ENCODE measurements at places on chromosomes 7 and 10. TPM values are rescaled to one million over a fixed set of nuclear protein-coding genes. Genes with fewer than 3 reads are reported as not detected.
A peak's percentile ranks its signal among the peaks of the same experiment; 100 is the strongest.

- no peak for DNase-seq
Observed at GRCh38 chr10:71281646-71282322, 37.3 kb upstream of the SLC29A3 start.

- DNase-seq, result no peak
Observed at GRCh38 chr10:133161486-133162109, 1.6 kb downstream of the KNDC1 start.

DNA sequence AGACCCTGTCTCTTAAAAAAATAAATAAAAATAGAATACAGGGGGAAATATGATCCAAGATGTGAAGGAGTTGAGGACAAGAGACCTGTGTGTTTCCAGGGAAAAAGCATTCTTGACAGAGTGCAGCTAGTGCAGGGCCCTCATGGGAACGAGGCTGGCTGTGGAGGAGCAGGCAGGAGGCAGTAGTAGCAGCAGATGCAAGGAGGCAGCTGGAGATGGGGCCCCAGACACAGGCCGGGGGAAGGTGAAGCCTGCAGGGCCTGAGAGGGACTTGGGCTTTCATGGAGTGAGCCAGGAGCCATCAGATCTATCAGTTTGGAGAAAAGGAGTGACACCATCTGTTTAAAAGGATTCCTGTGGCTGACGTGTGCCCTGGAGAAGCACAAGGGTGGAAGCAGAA lies 71.4 kb upstream of the ZNF438 start:
- DNase-seq, result no peak

- DNase-seq, result no peak
Observed at GRCh38 chr10:88045656-88046415, 182.4 kb downstream of the PTEN start.

- DNase-seq, result peak; percentile 95
Observed at GRCh38 chr10:100009793-100010676, at the start of gene DNMBP. DNMBP (minus strand) TSS chr10:100009947; CDS start chr10:99972124, 37,823 bp downstream.

GRCh38 chr10:71058308-71058707 lies 154.1 kb upstream of the UNC5B start:
- DNase-seq, result no peak

GRCh38 chr10:81570349-81570748 lies 304.6 kb upstream of the NRG3 start:
- no peak for DNase-seq

GRCh38 chr10:9824631-9825071 lies 1193.0 kb upstream of the CELF2 start:
- DNase-seq, result no peak

GRCh38 chr7:144606261-144606660 lies 202.8 kb upstream of the NOBOX start:
- DNase-seq, result no peak

DNA sequence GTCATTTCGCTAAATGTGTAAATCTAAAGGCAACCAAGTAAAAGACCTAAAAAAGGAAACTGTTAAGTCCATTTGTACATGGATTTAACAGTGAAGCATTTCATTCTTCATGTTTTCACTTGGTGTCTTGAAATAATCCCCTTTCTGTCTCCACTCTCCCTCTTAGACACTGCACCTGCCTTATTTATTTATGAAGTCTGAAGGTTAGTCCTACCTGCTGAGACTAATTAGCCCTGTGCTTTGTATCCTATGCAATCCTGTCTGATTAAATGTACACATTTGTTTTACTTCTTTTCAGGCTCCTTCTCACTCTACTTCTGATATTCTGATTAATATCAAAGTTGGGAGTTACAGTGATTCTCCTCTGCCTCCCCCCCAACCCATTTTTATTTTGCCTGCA lies 1.9 kb upstream of the TCF7L2 start:
- no peak for DNase-seq

DNA sequence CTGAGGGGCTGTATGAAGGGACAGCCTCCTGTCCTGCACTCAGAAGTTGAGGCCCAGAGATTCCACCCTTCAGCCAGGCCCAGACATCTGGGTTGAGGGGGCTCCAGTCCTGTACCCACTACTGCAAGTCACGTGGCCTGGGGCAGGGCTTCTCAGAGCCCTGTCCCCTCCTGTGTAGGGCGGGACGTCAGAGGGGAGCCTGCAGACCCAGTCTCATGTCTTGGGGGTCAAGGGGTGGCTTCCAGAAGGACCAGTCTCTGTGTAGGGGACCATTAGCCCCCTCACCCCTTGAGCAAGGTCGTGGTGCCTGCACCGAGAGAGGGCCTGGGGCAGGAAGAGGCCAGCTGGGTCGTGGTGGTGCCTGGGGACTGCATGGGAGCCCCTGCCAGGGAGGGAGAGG lies 593 bp upstream of the PILRA start:
- no peak for DNase-seq

- DNase-seq, result no peak
Observed at GRCh38 chr7:47470567-47471357, 111.1 kb downstream of the TNS3 start.

DNA sequence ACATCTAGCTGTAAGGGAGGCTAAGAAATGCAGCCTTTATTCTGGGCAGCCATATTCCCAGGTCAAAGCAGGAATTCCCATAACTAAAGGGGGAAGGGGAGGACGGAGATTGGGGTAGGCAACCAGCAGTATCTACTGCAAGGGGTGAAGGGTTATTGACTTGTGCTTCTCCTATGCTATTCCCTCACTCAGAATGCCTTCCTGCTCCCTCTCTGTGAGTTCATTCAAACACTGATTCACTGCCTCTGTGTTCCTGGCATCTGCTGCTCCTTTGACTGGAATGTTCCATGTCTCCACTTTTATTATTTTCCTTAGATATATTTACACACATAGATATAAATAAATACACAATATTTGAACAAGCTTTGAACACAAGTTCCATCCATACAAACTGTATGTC lies 11.1 kb downstream of the HTR7 start:
- DNase-seq, result no peak

DNA sequence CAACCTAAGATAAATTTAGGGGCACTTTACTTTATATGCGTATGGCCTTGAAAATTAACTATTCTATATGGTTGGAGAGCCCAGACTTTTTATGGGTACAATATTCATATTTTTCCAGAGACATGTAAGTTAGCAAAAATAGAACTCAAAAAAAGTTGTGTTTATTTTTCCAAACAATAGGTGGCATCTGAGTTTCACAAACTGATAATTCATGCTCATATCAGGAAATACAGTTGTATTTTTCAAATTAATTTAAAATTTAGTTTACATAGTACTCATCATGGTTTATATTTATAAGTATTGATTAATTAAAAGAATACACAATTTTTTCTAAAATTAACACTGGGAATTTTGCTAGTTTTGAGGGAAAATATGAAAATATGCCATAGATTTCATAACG lies 34.6 kb downstream of the ANKRD7 start:
- no peak for DNase-seq

DNA sequence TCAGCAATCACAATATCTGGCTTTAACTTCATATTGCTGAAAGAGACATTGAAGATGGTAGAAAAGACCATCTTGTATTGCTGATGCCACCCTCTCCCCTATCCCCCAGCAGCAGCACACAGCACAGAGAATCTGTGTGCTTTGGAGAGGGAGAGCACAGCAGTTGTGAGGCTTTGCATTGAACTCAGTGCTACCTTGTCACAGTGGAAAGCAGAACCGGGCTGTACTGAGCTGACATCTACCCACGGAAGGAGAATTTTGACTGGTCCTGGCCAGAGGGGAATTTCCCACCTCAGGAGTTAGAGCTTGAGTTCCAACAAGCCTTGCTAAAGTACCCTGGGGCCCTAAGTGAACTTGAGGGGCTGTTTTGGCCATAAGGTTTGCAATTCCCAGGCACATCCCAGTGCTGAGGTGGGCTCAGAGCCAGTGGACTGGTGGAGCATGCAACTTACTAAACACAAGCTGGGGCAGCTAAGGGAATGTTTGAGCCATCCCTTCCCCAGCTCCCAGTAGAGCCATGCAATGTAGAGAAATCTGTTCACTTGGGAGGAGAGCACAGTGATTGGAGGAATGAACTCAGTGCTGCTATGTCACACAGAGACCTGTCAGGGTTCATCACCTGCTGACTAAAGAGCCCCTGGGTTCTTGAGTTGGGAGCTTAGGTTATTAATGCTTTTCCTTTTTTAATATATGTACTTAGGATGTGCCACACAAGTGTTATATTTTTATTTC lies 62.1 kb downstream of the OR13A1 start:
- DNase-seq, result no peak

GRCh38 chr10:18607503-18608378 lies 43.6 kb downstream of the NSUN6 start:
- DNase-seq, result no peak

DNA sequence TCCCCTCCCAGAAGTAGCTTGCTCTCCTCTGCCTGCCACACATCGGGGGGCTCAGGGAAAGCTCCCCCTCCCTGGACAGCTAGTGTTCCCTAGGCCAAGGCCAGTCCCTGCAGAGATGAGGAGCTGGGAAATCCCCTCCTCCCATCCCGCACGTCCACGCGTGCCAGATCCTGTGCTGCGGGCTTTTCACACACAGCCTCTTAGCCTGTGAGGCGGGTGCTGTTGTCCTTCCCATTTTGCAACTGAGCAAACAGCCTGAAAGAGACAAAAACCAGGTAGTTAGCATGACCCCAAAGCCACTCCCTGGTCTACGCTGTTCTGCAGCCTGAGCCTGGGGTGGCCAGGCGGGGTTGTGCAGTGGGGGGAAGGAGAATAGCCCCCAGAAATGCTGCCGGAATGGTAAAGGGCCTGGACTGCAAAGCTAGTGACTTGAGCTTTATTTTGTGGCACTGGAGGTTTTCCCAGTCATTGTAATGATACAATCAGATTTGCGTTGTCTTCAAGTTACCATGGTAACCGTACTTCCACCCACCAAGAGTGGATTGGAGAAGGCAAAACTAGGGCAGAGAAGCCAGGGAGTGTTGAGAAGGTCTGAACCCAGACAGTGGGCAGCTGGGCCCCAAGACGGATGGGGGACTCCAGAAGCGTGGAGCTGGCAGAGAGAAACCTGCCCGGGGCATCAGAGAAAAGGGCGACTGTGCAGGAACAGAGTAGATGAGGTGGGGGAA lies 98.6 kb upstream of the KCTD7 start:
- no peak for DNase-seq

DNA sequence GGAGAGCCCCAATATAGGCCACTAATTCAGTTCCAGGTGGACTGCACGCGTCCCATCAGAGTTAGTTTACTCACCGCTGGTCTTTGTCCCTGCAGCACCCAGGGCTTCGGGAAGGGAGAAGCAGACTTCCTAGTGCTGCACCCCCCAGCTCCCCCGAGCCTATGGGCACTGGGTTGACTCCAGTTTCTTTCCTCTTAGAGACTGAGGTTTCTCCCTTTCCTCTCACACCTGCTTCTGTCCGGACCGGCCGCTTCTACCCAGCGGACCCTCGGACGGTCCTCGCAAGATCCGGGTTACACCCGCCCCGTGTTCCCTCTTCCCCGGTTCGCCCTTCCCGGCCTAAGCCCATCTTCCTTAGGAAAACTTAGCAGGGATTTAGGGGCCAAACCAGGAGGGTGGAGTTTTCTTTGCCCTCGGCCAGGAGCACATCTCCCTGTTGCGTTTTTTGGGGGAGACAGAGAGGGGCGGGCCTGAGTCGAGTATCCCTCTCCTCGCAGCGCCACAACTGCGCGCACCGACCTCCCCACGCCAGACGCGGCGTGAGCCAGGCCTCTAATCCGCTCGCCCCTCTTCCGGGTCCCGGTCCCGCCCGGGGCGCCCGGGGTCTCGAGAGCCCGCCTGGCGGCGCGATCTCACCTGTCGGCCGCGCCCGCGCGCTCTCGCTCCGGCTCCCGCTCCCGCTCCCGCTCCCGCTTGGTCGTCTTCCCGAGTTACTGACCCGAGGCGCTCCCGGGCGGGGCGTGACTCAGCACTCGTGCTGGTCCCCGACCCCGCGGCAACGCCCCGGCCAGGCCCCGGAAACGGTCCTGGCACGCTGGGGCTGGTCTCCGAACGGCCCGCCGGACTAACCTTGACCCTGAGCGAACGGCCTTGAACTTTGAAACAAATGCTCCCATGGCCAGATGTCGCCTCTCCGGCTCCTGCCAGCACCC lies at the start of gene AIFM2:
TSS of gene AIFM2 (minus strand) at position 728 of the 932 bp plus-strand sequence. CDS start 8,741 bp downstream, outside the sequence.
- peak; percentile 91 for DNase-seq

DNA sequence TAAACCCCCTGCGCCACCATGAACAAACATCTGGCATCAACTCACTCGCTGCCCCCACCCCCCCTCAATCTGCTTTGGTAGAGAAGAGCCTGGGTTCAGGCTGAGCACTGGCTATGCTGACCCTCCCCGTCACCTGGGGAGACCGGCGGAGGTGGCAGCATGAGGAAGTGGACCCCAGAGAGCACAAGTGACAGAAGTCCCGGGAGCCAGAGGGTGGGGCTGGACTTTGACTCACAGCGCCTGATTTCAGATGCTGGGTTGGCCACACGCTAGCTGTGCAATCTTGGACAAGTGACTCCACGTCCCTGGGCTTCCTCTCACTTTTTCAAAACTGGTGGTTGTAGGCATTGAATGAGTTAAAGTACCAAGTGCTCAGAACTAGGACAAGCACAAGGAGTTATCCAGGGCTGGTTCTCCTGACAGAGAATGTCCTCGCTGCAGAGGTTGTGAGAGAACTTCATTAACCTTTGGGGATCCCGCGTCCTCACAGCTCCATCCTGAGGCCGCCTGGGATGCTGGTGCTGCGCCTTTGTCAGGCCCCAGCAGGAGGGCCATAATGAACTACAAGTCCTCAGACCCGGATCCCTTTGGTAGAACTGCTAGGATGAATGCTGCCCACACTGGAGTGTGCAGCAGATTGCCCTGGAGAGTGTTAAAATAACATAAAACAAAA lies 48.8 kb upstream of the RASGEF1A start:
- DNase-seq, result no peak

- DNase-seq, result no peak
Observed at GRCh38 chr7:132328047-132328620, 248.1 kb downstream of the PLXNA4 start.

- no peak for DNase-seq
Observed at GRCh38 chr7:73919694-73920375, 58.9 kb downstream of the TMEM270 start.

The TMEM72 gene
- total RNA-seq, result not detected

The ZNF365 gene
- total RNA-seq, result 0.44 TPM

The OPN4 gene
- total RNA-seq, result not detected

The FOXI2 gene
- total RNA-seq, result not detected

The FERD3L gene
- not detected for total RNA-seq

The COBL gene
- not detected for total RNA-seq

The TMEM178B gene
- total RNA-seq, result 0.99 TPM

The DCLRE1C gene
- 9.3 TPM for total RNA-seq

The SLC26A3 gene
- total RNA-seq, result not detected

The C10orf105 gene
- not detected for total RNA-seq

All from osteocyte (in vitro differentiated cells).